ENCODE measurements at places on chromosomes 7 and 10.
A peak's percentile ranks its signal among the peaks of the same experiment; 100 is the strongest.

- no peak for DNase-seq
Measured at GRCh38 chr7:51142741-51143385, 173.7 kb downstream of the COBL start.

GRCh38 chr10:33093362-33093761 lies 135.3 kb upstream of the ITGB1 start:
- DNase-seq: no peak

DNA sequence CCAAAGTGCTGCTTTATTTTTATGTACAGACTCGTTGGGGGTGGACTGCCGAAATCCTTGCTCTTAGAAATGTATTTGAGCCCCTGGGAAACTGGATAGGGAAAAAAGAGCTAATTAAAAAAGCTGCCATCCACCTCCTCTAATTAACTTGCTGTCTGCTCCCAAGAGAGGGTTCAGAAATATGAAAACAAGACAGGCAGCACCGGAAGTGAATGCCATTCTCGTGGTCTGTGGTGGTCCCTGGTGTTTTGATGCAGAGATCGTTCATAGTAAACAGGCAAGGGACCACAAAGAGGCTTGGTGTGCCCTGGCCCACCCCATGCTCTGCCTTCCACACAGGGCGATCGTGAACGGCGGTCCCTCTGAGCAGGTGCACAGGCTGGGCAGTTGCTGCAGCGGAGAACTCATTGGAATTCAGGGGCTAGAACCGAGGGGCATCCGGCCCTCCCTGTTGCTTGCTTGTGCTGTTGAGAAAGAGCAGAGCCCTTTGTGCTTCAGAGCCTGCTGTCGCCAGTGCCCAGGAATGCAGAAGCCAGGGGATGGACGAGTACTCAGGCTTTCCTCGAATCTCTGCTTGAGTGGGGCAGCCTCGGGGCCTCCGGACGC lies 79.1 kb upstream of the BTBD16 start:
- no peak for DNase-seq

DNA sequence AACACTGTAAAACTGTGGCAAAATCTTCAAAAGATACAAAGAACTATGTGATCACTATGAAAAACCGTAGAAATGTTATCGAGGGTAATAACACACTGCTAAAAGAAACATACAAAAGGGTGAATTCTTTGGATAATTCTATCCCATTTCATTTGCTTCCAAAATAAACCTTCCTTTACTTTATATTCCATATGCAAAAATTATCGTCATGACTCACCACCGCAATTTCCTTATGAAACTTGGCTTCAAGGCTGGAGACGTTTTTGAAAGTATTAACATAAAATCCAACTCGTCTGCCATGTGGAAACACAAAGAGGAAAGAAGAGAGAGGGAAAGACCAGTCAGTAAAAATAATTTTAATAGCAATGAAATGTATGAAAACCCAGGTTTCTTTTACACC lies 165.2 kb downstream of the AMPH start:
- DNase-seq: peak; percentile 61

- DNase-seq: no peak
Measured at GRCh38 chr7:136061433-136061832, 84.3 kb upstream of the MTPN start.

GRCh38 chr7:93160410-93160809 lies 12.2 kb upstream of the SAMD9L start:
- peak; percentile 8 for DNase-seq

DNA sequence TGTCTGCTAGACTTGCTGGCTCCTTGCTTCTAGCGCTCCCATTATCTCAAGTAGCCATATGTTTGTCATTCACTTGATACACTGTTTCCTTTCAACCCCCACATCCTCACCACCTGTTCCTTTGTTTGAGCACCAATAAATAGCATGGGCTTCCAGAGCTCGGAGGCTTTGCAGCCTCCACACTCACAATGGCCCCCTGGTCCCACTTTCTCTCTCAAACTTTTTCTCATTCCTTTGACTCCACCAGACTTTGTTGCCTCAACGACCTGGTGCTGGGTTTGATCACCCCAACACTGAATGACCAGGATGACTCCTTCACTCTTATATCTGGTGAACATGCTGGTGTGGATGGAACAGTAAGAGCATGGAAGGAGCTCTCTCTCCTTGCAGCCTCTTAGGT lies 114.5 kb upstream of the TRIM24 start:
- no peak for DNase-seq

GRCh38 chr10:109762555-109762954 lies 160.8 kb downstream of the XPNPEP1 start:
- DNase-seq: no peak

DNA sequence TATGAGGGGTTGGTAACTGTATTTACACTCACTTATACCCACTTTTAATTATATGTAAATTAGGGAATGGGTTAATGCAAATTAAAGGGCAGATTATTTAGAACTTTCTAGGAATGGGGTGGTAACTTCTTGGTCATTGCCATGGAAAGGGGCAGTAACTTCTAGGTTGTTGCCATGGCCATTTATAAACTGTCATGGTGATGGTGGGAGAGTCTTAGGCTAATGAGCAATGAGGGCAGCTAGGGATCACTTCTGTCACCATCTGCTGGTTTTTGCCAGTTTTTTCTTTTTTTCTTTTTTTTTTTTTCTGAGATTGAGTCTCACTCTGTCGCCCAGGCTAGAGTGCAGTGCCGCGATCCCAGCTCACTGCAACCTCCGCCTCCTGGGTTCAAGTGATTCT lies 33.1 kb downstream of the NAPEPLD start:
- DNase-seq: no peak

GRCh38 chr7:27616914-27617548 lies 45.7 kb downstream of the HIBADH start:
- no peak for DNase-seq

DNA sequence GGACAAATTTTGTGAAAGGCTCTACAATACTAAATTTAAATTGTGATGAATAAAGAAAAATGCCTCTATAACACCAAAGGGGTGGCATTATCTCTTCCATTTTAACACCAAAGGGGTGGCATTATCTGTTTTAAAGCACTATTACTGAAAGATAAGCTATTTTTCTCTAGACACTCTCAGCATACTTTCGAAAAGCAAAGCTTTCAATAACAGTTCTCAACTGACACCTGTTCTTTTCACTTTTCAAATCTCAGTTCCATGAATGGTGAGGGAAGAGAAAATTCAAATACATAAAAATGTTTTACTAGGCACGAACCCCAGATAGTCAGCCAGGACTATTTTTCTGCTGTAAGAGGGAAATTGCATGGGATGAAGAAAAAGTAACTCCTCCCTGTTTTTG lies 103.8 kb downstream of the CPEB3 start:
- DNase-seq: no peak

- DNase-seq: no peak
Measured at GRCh38 chr7:2596464-2597272, 35.1 kb upstream of the TTYH3 start.

DNA sequence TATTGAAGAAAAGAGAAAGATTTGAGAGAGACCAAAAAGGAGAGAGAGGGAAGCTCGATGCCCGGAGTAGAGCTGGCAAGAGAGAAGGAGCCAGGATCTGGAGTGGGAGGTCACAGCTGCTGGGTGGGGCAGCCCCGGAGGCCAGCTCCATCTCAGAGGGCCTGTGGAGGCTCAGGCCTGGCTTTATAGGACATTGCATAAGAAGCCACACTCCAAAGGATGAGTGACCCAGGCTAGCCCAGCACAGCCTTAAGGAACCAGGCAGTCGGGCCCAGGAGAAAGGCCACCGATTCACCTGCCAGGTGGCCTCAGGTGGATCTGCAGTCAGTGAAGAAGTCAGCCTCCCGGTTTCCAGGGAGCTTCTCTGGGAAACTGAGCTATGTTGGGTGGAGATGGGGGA lies 676 bp downstream of the PLAC9 start:
- peak; percentile 15 for DNase-seq

- peak; percentile 70 for DNase-seq
Measured at GRCh38 chr10:27625452-27626211, 120.0 kb downstream of the MKX start.

DNA sequence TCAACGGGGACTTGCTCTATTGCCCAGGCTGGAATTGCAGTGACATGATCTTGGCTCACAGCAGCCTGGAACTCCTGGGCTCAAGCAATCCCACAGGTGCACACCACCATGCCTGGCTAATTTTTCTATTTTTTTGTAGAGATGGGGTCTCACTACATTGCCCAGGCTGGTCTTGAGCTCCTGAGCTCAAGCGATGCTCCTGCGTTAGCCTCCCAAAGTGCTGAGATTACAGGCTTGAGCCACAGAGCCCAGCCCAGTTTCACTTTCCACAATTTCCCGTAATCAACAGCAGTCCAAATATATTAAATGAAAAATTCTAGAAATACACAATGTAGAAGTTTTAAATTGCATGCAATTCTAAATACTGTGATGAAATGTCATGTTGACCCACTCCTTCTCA lies 24.0 kb downstream of the SEPTIN14 start:
- no peak for DNase-seq

GRCh38 chr10:99975942-99976809 lies 33.6 kb downstream of the DNMBP start:
- DNase-seq: peak; percentile 72

GRCh38 chr7:29375641-29376562 lies 181.3 kb downstream of the CHN2 start:
- peak; percentile 22 for DNase-seq

GRCh38 chr7:142832417-142832816 lies 22.5 kb upstream of the EPHB6 start:
- no peak for DNase-seq

GRCh38 chr10:74909670-74910069 lies 83.3 kb downstream of the KAT6B start:
- DNase-seq: peak; percentile 59

DNA sequence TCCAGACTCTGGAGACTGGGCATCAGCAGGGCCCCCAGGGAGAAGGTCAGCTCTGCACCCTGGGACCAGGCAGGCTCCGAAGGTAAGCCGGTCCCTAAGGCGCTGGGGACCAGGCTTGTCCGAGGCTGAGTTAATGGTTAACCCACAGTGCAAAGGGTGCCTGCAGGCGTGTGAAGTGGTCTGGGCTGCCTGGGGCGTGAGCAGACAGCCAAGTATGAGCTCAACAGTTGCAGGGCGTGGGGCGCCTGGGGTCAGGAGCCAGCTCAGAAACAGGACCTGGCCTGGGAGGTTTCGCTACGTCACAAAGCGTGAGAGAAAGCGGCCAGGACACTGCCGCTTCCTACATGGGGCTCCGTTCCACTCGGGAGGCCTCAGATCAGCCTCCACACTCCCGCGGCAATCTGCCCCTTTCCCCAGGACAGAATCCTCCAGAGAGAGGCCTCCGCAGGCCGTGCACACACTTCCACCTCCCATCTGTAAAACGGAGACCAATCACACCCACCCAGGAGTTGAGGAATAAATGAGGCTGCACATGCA lies 16.0 kb downstream of the PDGFA start:
- no peak for DNase-seq

- DNase-seq: peak; percentile 38
Measured at GRCh38 chr7:45881759-45882464, 6.4 kb upstream of the IGFBP1 start.

DNA sequence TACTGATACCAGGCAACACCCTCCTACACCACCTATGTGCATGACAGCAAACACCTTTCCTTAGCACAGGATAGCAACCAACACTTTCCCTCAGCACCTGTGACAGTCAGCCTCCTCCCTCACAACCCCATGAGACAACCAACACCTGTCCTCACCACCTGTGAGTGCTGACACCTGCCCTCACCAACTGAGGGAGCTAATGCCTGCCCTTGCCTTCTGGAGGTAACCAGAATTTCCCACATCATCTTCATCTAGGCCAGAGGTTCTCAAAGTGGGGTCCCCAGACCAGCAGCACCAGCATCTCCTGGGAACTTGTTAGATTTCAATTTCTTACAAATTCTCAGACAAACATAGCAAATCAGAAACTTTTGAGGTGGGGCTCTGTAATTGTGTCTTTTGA lies 112.5 kb downstream of the GRID1 start:
- no peak for DNase-seq

DNA sequence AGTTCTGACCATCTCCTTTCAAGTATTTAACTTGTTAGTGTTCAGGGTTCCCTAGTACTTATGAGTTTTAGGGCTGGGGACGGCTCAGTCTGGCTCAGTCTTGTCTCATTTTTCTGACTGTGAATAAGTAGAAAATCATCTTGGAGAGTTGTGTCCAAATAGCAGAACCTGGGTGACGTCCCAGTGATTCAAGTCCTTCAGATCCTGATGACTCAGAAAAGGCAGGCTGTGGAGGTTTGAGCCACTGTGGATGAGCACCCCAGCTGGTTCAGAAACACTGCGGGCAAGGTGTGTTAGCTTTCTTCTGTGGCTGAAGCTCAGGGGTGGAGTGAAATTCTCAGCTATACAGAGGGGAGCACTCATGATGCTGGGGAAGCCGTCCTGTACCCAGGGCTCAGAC lies 154.4 kb upstream of the NPY start:
- DNase-seq: peak; percentile 80

- peak; percentile 99 for DNase-seq
Measured at GRCh38 chr7:41579961-41580935, 122.6 kb downstream of the INHBA start.

- no peak for DNase-seq
Measured at GRCh38 chr10:46235705-46236545, 50.9 kb upstream of the ANTXRL start.

GRCh38 chr7:3482147-3482921 lies 181.3 kb downstream of the SDK1 start:
- DNase-seq: peak; percentile 38

DNA sequence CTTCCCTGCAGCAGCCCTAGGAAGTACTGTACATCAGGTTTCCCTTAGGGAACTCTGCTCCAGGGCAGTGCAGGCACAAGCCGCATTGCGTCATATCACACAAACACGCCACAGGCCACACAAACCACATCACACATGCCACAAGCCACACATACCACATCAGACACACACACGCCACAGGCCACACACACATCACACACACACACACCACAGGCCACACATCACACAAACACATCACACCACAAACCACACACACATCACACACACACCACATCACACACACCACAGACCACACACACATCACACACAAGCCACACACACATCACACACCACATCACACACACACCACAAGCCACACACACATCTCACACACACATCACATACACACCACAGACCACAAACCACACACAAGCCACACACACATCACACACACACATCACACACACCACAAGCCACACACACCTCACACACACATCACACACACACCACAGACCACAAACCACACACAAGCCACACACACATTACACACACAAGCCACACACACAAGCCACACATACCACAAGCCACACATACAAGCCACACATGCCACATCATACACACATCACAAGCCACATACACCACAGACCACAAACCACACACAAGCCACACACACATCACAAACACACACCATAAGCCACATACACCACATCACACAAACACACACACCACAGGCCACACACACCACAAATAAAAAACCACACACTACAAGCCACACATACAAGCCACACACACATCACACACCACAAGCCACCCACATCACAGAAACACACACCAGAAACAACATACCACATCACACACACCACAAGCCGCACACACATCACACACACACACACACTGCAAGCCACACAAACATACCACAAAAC lies 53.4 kb downstream of the TMEM209 start:
- DNase-seq: peak; percentile 72

- no peak for DNase-seq
Measured at GRCh38 chr7:135151533-135151932, 3.7 kb downstream of the TMEM140 start.

- no peak for DNase-seq
Measured at GRCh38 chr7:5418285-5418582, 5.4 kb downstream of the TNRC18 start.

- DNase-seq: no peak
Measured at GRCh38 chr7:147904219-147904576, 686.4 kb upstream of the C7orf33 start.

- no peak for DNase-seq
Measured at GRCh38 chr10:48235501-48235900, 39.0 kb downstream of the FRMPD2 start.
